Amniotic stem cell (primary cell): ENCODE measurements at places on chromosomes 1 and 21.

DNA sequence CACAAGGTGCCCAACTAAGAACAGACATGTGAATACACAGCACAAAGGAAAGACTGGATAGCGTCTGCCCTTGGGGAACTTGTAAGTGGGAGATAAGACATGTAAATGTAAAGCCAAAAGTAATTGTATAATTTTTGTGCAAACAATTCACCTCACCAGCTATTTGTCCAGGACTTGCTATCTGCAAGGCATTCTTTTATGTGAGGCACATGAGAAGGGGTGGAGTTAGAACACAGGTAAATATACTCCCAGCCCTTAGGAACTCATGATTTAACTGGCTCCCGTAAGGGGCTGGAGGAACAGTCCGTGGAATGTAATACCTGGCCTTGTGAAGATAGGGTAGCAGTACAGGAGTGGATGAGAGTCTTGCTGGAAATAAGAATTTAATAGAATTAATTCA lies 61.3 kb downstream of the CDK18 start:
- DNase-seq, result no peak

- DNase-seq, result no peak
Observed at GRCh38 chr1:91830242-91831131, 55.5 kb downstream of the TGFBR3 start.

- no peak for DNase-seq
Observed at GRCh38 chr1:178999061-178999460, 26.6 kb upstream of the FAM20B start.

DNA sequence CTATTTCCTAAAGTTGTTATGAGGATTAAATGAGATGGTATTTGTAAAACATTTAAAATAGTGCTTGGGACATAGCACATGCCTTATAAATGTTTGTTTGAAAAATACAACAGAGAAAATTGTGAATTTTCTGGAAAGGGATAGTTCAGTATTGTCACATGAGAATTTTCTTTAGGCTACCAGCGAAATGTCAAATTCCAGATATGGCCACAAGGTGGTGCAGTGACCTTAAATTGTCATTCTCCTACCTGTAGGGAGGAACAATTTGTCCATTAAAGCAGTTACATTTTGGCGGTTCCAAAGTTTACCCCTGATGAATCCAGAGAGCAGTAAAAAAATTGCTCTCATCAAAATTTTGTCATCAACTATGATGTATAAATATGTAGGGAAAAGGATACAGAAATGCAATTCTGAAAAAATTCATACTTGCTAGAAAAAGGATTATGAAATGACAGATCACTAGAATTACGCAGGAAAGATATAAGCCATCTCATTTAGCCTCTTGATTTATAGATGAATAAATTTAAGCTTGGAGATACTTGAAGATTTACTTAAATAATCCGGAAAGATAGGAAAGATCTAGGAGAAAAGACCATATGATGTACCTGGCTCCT lies 50.2 kb upstream of the TSHB start:
- DNase-seq, result peak; percentile 11

- no peak for DNase-seq
Observed at GRCh38 chr1:236844499-236845271, 49.6 kb downstream of the MTR start.

DNA sequence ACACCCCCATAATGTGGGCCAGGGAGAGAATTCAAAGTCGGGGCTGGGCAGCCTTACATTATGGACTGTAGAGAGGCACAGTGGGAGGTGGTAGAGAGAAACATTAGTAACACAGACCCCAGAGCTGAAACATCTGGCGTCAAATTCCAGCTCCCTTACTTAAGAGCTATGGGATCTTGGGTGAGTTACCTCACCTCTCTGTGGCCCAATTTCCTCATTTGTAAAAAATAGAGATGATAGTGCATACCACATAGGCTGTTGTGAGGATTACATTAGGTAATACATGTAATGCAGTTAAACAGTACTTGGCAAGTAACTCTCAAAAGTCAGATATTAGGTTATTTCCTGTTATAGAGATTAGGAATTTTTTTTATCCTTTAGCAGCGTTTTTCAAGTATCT lies 160.5 kb upstream of the KIAA0040 start:
- no peak for DNase-seq

DNA sequence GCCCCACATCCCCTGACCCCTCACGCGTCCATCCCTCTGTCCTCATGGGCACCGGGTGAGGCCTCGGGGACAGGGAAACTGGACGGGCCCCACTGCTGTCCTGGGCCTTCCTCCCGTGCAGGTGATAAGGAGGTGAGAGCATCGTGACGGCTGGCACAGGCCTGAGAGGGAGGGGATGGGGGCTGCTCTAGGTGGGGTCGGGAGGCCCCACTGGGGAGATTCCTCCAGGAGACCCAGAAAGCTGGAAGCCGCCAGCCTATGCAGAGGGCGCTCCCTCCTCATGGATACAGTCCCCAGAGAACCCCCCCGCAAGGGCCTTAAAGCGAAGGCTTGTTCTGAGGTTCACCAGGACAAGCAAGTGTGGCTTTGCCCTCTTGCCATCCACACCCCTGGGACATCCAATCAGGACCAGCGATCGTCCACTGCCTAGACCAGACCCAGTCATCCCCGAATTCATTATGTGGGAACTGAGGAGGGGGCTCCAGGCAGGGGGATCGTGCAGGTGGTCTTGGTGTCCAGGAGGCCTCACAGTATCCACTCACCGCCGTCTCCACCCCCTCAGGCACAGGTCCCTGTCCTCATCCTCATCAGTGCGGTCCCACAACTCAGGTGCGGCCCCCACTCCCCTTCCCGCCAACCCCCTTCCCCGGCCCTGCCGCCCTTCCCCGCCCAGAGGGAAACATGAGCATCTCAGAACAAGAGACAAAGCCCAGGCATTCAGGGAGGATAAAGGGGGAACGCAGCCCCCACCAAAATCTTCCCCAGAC lies 45.3 kb upstream of the COL18A1 start:
- DNase-seq, result no peak

DNA sequence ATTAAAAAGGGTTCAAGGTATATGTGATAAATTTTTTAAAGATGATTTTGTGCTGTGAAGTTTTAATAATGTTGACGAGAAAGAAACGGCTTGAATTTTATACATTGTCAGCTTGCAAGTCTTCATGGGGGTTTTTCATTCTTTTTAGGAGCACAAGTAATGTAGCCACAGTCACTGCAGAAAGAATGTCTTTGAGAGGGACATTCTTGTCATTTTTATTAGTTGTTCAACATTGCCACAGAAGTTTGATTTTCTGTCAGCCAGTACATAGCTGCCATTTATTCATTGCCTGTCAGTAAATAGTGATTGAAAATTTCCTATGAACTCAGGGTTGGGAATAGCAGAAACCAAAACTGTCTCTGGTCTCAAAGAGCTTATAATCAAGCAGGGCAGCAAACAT lies 156.3 kb downstream of the DHRS3 start:
- DNase-seq, result no peak

DNA sequence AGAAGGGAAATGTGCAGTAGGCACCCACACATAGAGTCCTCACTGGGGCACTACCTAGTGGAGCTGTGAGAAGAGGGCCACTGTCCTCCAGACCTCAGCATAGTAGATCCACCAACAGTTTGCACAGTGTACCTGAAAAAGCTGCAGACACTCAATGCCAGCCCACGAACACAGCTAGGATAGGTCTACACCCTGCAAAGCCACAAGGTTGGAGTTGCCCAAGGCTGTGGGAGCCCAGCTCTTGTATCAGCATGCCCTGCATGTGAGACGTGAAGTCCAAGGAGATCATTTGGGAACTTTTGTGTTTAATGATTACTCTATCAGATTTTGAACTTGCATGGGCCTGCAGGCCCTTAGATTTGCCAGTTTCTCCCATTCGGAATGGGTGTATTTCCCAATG lies 299.4 kb upstream of the OLFM3 start:
- DNase-seq, result no peak

DNA sequence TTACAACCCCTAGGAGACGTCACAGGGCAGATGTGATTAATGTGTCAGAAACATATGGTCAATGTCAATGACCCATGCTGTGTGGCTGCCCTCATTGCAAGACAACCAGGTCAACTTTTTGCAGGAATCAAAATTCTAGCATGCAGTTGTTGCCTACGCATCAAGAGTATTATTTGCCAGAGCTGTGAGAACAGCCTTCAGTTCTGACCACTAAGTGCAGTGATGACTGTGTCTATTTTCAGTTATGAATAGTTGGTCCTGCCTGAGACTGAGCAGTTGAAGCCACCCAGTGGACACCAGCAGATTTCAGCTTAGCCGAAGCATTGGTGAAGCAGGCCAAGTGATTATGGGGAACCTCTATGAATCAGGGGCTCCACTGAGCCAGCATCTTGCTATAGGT lies 47.3 kb downstream of the LYPLAL1 start:
- no peak for DNase-seq

DNA sequence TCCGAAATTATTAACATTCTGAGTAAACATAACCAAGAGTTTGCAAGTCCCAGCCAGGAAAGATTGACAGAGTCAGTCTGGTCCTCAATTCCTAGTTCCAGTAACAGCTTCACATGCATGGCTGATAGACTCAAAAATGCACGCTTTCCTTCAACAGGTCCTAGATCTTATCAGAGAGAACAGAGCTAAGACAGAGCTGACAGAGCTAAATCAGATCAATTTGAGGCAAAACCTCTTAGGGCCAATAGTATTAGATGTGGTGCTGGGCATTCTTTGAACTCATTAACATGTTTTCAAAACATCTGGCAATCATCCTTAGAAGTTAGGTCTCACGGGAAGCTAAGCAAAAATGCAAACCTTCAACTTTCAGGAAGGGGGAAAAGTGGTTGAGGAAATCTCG lies 114.0 kb downstream of the GREM2 start:
- DNase-seq, result no peak

DNA sequence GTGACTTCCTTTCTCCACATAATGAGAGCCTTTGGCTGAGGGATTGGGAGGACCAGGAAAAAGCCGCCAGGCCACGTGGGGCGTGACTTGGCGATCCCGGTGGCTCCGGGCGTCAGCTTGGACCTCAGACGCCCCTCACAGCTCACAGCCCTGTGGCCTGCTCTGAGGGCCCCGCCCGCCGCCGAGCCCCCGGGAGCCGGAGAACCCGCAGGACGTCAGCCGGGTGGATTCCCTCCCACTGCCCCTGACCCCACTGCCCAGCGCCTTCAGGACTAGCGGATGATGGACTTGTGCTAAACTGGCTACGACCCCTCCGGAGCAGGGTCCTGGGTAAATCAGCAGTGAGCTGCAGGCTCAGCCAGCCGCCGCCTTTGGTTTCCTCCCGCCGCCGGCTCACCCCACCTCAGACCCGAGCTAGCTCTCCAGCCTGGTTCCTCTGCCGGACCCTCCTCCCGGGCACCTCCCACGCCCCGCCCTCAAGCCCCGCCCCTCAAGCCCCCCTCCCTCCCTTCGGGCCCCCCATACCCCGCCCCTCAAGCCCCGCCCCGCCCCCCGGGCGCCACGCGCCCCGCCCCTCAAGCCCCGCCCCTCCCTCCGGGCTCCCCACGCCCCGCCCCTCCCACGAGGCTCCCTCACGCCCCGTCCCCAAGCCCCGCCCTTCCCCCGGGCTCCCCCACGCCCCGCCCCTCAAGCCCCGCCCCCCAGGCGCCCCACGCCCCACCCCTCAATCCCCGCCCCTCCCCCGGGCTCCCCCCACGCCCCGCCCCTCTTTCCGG lies 10.0 kb upstream of the FAAP20 start:
- peak; percentile 85 for DNase-seq

- no peak for DNase-seq
Observed at GRCh38 chr1:199044191-199044590, 405.4 kb downstream of the PTPRC start.

GRCh38 chr1:204611036-204611435 lies 74.5 kb downstream of the LRRN2 start:
- DNase-seq, result no peak

GRCh38 chr1:231093156-231093922 lies 53.3 kb upstream of the FAM89A start:
- DNase-seq, result no peak

- DNase-seq, result no peak
Observed at GRCh38 chr1:39890273-39890672, 7.0 kb upstream of the TRIT1 start.

DNA sequence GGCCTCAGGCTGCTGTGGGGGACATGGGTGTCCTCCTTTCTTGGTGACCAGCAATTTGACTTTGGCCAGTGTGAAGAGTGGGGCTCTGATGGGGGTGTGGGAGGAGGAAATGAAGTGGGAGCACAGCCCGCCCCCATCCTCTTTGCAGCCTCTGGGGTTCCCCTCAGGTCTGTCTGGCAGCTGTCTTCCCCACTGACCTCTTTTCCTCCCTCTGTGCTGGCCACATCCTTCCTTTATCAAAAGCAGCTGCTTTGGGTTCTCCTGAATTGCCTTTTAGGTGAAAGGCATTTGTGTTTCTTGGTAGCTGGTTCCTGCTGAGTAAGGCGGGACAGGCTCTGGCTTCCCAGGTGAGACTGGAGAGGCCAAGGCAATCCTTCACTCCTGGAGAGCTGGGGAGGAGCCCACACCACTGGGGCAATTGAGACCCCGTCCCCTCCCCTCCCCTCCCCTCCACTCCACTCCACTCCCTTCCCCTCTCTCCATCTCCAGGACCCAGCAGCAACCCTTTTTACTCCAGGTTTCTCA lies 24.9 kb downstream of the PCAT6 start:
- no peak for DNase-seq

DNA sequence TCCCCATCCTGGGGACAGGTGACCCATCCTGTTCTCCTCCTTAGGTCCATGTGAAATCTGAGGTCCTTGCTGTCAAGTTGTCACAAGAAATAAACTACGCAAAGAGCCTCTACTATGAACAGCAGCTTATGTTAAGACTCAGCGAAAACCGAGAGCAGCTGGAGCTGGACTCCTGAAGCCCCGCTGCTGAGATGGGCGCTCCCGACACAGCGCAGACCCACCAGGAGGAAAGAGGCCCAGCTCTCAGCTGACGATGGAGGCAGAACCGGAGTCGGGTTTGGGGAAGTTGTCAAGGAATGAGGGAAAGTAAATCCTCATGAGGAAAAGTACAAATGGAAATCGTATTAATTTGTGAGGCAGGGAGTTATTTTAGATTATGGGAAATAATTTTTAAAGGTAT lies 109.2 kb downstream of the DHRS3 start:
- DNase-seq, result no peak

GRCh38 chr1:175673371-175674150 lies 69.8 kb downstream of the TNR start:
- DNase-seq, result no peak

- no peak for DNase-seq
Observed at GRCh38 chr1:106831511-106831910, 225.0 kb upstream of the PRMT6 start.

DNA sequence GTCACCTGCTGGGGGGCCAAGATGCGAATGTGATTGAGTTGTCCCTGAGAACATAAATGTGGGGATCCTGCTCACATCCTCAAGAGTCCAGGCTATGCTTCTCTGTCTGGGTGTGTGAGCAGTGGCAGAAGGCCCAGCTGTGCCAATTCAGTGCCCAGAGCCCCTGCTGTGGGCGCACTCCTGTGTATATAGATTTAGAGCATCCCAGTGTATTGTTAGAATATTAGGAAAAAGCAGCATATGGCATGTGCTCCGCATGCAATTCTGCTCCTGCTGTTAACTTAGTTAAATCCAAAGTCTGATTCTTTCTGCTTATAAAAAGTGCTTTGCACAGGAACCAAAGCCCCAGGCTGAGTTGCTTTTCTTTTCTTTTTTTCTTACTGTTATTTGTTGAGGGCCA lies 37.8 kb downstream of the FAM78B start:
- DNase-seq, result no peak
